ENCODE measurements at places on chromosomes 2 and 18.

DNA sequence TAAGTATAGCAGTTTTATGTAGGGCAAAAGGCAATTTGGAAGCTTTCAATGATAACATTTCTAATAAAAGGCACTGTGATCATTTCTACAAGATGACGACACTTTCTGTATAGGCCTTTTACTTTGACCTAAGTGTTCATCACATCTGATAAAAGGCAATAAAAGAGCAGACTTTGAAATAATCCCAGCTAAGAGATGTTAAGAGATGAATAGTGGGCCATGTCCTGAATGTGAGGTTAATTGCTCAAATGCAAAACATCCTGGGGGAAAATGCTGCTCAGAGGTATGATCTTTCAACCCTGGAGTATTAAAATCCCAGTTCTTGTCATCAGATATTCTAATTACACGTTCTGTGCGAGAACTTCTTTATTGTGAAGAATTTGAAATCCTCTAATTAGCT lies 677.6 kb downstream of the SOCS6 start:
- DNase-seq = no peak

DNA sequence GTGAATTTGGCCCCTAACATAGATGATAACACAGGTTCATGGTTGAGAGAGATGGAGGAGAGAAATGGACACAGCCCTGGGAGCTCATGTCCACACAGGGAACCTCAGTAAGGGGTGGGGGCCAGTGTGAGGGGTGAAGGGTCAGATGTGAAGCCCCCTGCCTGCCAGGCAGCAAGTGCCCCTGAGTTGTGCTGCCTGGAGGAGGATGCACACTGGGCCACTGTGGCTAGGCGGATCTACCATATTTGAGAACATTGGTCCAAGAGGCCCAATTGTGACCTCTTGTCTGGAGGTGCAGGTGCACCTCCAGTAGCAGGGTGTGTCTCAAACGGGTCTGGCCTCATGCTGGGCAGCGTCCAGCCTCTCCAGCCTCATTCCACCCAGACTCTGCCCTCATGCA lies 99.6 kb upstream of the SNTG2 start:
- no peak for DNase-seq

GRCh38 chr2:57703407-57703806 lies 343.2 kb upstream of the VRK2 start:
- no peak for DNase-seq

- peak; percentile 49 for DNase-seq
These were observed 435.9 kb downstream of the TSN start for GRCh38 chr2:122191331-122191730.

GRCh38 chr2:233075966-233076339 lies 15.8 kb downstream of the INPP5D start:
- no peak for DNase-seq

DNA sequence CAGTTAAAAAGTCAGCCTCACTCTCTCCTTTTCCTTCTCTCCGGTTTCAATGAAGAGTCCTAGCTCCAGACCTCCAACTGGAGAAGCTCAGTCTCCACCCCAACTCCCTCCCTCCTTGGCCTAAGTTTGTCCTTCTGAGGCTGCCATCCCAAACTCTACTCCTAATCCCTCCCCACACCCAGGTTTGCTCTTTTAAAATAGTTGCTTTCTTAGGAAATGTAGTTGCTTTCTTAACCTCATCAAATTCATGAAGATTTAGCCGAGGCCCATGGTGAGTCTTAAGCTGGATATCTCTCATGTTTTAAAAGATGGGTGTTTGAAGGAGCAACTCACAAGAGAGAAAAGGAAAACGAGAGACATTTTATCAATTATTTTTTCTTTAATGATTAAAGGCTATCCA lies 937 bp upstream of the LANCL1 start:
- DNase-seq = peak; percentile 36

DNA sequence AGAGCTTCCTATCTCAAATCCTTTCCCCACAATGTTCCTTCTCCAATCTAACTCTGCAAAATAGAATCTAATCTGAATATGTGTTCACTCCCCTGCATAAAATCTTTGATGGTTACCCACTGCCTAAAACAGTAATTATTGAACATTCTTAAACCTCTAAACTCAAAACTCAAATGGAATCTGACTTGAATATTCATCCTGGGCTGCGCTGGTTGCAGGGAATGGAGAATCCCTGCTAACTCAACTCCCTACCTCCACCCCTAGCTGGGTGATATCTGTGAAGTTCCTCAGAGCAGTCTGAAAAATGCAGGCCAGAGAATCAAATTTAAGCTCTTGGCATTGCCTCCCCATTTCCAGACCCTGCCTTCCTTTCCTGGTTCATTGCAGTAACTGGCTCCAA lies 44.8 kb downstream of the ZNF521 start:
- no peak for DNase-seq

DNA sequence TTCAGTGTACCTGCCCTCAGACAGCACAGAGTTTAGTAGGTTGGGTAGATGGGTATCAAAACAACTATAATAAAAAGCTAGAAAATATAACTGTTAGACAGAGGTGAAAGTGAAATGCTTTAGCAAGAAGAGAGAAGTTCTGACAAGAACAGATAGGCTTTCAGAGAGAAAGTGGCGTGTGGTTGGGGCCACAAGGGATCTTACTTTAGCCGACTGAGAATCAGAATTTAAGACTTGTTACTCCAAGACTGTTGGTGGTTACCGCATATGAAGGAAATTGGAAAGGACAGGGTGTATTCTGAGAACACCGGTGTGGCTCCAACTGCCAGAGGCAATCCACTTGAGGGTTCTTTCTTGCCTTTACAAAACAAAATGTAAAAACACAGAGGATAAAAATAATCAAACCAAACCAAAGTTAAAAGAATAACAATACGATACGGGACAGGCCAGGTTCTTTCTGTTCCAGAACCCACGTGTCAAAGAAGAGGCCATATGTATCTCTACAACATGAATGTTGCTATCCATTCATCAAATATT lies 44.4 kb upstream of the AGPS start:
- DNase-seq = no peak

DNA sequence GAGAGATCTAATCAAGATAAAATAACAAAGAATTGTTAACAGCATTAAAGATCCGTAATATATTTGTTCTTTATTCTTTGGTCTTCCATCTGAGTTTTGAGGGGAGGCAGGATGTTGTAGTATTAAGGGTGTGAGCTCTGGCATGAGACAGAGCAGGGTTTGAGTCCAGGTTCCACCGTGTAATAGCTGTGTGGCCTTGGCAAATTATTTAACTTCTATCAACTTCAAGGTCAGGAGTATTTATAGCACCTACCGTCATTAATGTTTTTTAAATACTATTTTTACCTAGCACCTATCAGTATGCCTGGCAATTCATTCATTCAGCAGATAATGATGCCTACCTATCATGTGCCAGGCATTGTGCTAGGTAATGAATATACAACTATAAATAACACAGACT lies 180.1 kb upstream of the NABP1 start:
- DNase-seq = no peak

- no peak for DNase-seq
These were observed 178.1 kb downstream of the BARD1 start for GRCh38 chr2:214631406-214631805.

- DNase-seq = no peak
These were observed 3.7 kb upstream of the CRIM1 start for GRCh38 chr2:36351736-36352349.

GRCh38 chr18:32701313-32701712 lies 71.5 kb downstream of the KLHL14 start:
- DNase-seq = no peak

DNA sequence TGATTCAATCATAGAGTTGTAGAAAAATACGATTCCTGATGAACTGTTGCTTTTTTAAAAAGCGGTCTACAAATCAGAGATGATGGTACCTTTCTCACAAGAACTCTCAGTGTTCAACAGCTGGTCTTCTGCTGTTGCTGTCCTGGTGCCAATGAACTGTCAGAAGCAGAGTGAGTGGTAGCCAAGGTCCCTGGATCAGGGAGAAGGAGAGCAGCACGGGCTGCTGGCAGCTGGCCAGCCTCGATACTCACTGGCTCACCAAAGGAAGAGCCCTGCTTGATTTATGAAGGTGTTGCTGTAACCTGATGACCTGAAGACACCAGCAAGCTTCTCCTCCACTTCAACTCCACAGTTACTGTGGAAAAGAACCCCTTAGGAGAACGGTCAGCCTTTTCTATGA lies 300.8 kb upstream of the SOX11 start:
- no peak for DNase-seq

GRCh38 chr18:42559069-42559690 lies 556.3 kb downstream of the RIT2 start:
- no peak for DNase-seq

- DNase-seq = peak; percentile 71
These were observed 125.6 kb downstream of the PLB1 start for GRCh38 chr2:28621172-28622100.

GRCh38 chr18:72808680-72809079 lies 59.1 kb downstream of the NETO1 start:
- DNase-seq = no peak

DNA sequence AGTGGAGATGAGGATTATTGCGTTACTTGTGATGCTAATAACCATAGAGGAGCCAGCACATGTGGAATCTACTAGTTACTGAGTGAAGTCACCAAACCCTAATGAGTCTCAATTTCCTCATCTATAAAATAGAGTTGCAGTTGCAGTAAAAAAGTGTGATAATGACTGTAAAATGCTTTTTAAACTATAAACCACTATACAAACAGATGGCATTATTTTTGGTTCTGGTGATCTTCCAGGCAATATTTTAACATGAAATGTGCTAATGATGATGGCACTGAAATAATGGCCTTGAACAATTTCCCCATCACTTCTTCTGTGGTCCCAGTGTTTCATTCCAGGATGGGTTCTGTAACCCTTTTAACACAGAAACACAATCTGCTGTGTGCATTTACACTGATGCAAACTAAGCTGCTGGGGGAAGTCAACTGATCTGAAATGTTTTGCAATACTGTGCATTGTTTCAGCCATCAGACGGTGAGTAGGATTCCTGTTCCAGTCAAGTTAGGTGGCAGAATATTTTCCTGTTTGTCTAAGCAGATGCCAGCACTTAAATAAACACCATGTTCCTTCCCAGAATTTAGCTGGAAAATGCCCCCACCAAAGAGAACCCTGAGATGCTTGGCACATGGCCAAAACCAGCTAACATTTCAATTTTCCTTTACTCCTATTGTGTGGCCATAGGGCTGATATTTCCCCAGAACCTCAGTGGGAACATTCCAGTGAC lies 52.6 kb downstream of the TACR1 start:
- DNase-seq = no peak

GRCh38 chr2:169999054-169999453 lies 171.8 kb downstream of the UBR3 start:
- no peak for DNase-seq

DNA sequence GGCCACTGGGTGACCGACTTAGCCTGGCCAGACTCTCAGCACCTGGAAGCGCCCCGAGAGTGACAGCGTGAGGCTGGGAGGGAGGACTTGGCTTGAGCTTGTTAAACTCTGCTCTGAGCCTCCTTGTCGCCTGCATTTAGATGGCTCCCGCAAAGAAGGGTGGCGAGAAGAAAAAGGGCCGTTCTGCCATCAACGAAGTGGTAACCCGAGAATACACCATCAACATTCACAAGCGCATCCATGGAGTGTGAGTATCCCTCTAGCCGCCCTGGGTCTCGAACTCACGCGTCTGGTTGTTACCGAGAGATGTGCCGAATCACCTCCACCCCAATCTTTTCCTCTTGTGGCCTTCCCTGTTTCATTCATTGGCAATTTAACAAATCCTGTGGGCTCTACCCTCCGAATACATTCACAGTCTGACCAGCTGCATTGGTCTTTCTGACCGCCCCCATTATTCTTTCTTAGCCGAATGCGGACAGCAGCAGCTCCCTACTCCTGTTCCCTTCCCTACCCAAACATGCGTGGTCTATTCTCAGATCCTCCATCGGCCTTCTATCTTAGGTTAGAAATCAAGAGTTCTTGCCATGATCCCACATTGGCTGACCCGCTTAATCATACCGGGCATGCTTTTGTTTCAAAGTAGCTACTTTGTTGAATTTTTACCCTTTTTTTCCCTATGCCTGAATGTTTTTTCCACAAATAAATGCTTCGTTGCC lies 631 bp downstream of the RPL31 start:
- no peak for DNase-seq

- no peak for DNase-seq
These were observed 5.7 kb upstream of the TRAF3IP1 start for GRCh38 chr2:238314576-238314975.

- no peak for DNase-seq
These were observed 154.6 kb downstream of the THADA start for GRCh38 chr2:43441195-43441594.

- DNase-seq = no peak
These were observed 147.1 kb downstream of the ARHGAP28 start for GRCh38 chr18:6876641-6877041.

DNA sequence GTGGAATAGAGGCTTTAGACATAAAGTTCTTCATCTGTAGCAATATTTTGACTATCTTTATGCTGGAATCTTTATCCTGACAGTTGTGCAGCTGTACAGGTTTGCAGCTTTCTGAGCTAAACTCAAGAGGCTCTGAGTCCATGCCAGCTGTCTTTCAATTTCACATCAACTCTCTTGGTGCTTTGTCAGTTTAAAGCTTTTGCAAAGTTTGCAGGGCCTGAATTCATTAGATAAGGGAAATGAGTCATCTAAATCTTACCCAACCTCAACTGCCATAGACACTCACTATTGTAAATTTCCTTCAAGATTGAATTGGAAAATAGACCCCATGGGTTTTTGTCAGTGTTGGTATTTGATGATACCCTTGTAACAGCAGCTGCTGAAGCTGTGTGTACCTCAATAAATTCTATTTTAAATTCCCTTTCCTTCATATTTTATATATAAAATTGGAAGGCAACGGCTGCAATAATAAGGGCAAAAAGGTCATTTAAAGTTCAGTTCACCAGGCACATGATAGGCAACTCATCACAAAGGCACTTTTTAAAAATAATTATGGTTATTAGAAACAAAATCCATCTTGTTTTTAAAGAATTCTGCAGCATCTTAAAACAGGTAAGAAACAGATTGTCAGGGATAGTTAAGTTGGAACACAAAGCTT lies 169.9 kb upstream of the SLC39A10 start:
- DNase-seq = peak; percentile 15

GRCh38 chr2:234427081-234428061 lies 69.5 kb downstream of the ARL4C start:
- no peak for DNase-seq

DNA sequence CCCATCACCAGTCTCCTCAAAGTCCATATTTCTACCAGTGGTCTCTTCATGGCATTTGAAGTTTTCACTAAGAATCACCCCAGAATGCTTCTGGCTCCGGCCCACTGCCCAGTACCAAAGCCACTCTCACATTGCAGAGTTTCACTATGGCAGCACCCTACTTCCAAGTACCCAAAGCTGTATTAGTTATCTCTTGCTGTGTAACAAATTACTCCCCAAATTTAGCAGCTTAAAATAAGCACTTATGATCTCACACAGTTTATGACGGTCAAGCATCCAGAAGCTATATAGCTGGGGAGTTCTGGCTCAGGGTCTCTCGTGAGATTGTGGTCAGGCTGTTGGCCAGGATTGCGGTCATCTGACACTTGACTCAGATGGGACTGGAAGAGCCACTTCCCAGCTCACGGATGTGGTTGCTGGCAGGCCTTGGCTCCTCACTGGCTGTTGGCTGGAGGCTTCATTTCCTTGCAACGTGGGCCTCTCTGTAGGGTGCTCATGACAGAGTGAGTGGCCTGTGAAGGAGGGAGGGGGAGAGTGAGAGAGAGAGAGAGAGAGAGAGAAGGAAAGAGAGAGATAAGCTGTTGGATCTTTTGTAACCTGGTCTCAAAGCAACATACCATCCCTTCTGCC lies 189.5 kb downstream of the CTIF start:
- peak; percentile 63 for DNase-seq

- DNase-seq = peak; percentile 13
These were observed 580 bp downstream of the NEDD4L start for GRCh38 chr18:58044370-58045241.

- no peak for DNase-seq
These were observed 49.3 kb downstream of the GLS start for GRCh38 chr2:190929919-190930318.

Measured in H54 (cell line).